CD4-positive, alpha-beta T cell treated with Interferon gamma for 1 hour (primary cell): ENCODE measurements at places on chromosomes 16 and 17.

DNA sequence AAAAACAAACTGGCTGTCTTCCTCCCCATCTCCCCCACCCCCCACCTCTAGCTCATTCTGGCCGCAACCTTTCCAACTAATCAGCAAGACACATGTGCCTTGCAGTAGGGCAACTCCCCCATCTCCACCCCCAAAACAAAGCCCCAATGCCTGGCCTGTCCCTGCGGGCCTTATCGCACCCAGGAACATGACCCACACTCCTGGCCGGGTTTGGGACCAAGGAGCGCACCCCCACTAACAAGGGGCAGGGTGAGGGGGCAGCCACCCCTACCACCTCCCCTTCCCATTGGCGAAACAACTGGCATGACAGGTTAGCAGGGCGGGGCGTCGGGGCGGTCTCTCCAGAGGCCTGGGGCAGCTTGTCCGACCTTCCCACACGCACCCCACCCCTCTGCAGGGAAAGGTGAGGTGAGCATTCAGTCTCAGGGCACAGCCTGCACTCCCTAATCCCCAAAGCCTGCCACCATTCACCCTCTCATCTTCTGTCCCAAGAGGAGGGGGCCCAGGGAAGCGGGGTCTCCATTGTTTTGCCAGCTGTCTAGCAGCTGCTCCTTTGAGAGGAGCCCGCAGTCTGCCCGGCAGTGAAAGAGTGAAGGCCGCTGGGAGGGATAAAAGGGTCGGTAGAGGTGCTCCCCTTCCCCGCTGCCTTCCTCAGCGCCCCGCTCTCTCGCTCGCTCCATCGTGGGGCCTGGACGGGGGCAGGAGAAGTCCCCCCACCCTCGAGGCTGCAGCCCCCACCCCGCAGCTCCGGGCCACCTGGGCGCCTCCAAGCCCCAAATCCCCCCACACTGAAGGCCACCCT, 765 bp downstream of the MYO18A start:
- DNase-seq = no peak

DNA sequence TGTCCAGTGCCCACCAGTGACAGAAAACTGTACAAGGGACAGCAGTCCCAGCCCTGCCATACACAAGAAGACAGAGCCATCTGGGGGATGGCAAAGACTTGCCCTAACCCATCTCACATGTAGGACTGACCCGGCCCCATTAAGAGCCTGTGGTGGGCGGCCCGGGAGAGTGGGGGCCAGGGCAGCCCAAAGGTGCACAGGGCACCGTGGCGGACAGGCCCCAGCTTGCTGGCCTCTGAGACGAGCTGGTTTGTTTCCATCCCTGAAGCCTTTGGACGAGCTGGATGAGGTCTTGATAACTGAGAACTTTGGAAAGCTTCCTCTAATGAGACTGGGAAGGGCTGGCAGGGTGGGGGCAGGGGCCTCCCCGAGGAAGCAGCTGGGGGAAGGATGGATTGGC, 11.0 kb upstream of the RCVRN start:
- no peak for DNase-seq

DNA sequence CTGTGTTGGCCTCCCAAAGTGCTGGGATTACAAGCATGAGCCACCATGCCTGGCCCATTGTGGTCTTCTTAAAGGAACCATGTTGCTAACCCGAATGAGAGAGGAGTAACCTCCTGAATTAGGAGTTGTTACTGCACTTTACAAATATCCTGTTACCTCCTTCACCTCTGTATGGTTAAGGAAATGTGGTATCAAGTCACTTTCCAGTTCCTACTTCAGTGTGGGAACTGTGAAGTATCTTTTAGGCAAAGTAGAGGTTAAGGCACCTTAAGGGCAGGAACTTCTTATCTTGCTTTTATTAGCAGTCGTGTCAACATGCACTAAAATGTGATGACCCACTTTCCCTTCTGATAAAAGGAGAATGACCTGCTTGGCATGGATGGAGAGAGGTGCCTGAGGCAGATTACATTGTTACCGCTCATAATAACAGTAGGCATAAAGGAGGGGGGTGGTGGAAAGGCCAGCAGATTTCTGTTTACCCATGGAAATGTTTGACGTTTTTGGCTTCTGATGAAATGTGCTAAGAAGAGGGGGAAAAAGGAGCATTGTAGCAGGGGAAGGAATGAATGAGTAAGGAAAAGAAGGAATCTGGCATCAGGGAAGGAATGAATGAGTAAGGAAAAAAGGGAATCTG, 28.5 kb downstream of the FTO start:
- no peak for DNase-seq

GRCh38 chr16:1299012-1299867, 10.2 kb upstream of the UBE2I start:
- DNase-seq = no peak

GRCh38 chr17:40345994-40346764, 18.4 kb downstream of the GJD3 start:
- DNase-seq = no peak

GRCh38 chr17:63931981-63932561, at the start of gene CD79B:
Gene CD79B (minus strand): TSS chr17:63932331. CDS start chr17:63932261, 70 bp downstream.
- peak; percentile 62 for DNase-seq

GRCh38 chr17:7356072-7356549, 1.2 kb downstream of the TMEM95 start:
- peak; percentile 85 for DNase-seq

- peak; percentile 33 for DNase-seq
These were observed 83.6 kb downstream of the IRF8 start for GRCh38 chr16:85982563-85982939.

DNA sequence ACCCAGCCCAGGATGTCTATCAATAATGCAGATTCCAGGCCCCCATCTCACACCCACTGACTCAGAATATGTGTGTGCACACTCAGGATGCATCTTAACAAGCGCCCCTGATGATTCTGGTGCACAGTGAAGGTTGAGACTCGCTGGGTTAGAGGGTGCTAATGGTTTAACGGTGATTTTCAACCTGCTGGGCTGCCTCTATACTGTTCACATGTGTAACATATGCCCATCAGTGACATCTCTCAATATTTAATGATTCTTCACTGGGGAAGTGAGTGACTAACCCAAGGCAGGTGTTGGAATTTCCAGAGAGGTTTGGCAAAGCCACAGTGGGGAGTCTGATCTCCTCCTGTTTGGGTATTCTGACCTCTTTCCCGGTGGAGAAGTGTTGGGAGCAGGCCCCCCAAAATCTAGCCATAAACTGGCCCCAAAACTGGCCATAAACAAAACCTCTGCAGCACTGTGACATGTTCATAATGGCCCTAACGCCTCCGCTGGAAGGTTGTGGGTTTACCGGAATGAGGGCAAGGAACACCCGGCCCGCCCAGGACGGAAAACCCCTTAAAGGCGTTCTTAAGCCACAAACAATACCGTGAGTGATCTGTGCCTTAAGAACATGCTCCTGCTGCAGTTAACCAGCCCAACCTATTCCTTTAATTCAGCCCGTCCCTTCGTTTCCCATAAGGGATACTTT, 4.1 kb upstream of the DOC2B start:
- no peak for DNase-seq

- DNase-seq = no peak
These were observed 11.0 kb downstream of the PHB1 start for GRCh38 chr17:49403514-49404289.

GRCh38 chr16:80317599-80318037, 223.2 kb upstream of the DYNLRB2 start:
- DNase-seq = no peak

GRCh38 chr16:50303041-50303604, 36.8 kb downstream of the ADCY7 start:
- DNase-seq = no peak

- no peak for DNase-seq
These were observed 7.5 kb upstream of the ARMC5 start for GRCh38 chr16:31451681-31452351.

DNA sequence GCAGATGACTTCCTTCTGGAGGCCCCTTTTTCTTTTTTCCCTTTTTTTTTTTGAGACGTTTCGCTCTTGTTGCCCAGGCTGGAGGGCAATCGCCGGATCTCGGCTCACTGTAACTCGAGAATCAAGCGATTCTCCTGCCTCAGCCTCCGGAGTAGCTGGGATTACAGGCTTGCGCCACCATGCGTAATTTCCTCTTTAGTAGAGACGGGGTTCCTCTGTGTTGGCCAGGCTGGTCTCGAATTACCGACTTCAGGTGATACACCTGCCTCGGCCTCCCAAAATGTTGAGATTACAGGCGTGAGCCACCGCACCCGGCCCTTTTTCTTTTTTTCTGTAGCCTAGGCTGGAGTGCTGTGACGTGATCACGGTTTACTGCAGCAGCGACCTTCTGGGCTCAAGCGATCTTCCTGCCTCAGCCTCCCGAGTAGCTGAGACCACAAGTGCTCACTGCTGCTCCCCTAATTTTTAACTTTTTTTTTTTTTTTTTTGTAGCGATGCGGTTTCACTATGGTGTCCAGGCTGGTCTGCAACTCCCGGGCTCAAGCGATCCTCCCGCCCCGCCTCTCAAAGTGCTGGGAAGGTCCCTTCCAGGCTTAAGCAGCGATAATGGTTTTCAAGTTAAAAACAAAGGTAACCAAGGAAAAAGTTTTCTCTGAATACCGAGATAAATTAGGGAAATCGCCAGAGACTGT, 956 bp upstream of the IST1 start:
- peak; percentile 46 for DNase-seq

DNA sequence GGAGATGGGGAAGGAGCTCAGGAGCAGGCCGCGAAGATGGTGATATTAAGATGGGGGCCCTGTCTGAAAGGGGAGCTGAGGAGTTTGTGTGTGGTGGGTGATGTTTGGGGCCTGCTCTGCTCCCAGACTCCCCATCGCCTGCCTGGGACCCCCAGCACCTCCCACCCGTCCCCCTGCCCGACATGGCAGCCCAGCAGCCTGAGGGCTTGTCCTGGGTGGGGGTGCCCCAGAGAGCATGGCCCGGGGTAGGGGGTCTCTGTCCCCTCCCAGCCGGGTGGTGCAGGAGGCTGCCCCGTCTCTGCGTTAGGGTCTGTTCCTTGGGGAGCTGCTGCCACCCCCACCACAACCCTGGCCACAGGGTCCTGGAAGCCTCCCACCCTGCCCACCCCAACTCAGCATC, 5.2 kb downstream of the CDH15 start:
- no peak for DNase-seq

- DNase-seq = peak; percentile 53
These were observed 22.1 kb downstream of the NUBP1 start for GRCh38 chr16:10765772-10766171.

DNA sequence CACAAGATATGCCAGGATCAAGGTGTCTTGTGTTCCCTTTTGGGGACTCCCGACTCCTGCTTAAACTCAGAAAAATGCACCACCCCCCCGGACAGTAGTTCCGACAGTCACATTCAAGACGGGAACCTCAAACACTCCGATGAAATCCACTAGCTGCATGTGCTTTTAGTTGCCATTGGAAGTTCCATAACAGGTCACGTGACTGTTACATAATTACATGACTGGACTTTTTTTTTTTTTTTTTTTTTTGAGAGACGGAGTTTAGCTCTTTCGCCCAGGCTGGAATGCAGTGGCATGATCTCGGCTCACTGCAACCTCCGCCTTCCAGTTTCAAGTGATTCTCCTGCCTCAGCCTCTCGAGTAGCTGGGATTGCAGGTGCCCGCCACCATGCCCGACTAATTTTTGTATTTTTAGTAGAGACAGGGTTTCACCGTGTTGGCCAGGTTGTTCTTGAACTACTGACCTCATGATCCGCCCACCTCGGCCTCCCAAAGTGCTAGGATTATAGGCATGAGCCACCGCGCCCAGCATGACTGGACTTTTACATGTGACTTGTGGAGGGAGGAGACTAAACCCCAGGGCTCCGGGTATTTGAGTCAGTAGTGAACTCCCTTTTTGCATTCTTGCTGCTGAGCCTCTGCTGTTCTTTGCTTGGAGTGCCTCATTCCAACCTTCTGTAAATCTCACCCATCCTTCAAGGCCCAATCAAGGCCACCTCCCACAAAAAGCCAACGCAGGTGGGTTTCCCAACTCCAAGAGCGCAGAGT, 1.6 kb downstream of the SIRT7 start:
- no peak for DNase-seq

DNA sequence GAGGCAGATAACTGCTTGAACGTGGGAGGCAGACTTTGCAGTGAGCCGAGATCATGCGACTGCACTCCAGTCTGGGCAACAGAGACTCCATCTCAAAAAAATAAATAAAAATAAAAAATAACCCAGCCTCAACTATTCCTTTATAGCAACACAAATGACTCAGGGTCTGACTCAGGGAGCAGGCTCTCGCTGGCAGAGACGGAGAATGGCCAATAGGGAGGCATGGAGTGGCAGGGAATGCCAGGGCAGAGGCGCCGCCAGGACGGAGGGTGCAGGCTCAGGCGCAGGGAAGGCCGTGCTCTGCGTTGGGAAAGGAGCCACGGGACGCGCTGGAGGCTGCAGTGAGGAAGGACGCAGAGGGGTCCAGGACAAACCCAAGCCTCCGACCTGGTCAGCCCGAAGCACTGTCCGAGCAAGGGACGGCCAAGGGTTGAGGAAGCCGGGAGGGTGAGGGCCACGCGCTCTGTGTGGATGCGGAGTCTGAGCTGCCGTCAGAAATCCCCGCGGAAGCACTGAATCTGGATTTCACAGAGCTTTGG, 40.3 kb downstream of the PKD1 start:
- DNase-seq = no peak

DNA sequence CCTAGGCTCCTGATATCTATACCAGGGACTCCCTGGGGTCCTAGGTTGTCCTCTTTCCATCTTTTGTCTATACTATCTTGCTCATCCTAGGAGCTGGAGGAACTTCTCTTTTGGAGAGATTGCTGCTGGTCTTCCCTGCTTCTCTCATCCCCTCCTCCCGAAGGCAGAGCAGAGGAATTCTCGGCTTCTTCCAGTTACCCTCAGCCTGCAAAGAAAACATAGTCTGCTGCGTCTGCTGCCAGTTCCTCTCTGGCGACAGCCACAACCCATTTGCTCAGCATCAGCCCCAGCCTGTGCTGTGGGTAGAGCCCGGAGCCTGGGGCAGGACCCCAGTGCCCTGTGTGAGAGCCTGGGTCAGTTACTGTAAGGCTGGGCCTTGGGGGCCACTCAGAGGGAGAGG, 21.5 kb upstream of the DYNLL2 start:
- no peak for DNase-seq

DNA sequence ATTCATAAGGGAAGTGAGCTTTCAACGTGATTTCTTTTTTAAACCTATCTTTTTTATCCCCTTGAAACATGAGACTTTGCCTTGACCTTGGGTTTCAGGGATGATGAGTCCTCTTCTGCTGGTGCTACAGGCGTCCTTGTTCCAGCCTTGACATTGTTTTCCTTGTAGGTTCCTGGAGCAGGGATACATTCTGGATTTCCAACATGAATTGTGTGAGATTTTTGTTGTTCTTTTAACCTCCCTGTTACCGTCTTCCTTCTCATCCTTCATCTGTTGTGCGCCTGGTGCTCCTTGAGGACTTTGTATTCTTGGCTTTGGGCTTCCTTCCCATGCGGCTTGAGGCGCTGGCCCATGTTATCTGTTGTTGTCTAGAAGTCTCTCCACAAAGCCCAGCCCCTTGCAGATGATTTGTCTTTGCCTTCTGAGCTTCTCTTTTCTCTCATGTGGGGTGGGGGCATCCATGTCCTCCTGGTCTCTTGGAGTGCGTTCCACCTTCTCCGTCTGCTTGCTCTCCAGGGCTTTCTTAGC, 283.6 kb downstream of the SNX29 start:
- no peak for DNase-seq

- DNase-seq = no peak
These were observed 526 bp downstream of the TSNAXIP1 start for GRCh38 chr16:67807148-67807682.
